ENCODE measurements at places on chromosomes 5 and 9.

GRCh38 chr9:36214571-36214970, 23.9 kb downstream of the CLTA start:
- DNase-seq: no peak

GRCh38 chr5:145014109-145014508, 821.0 kb downstream of the PRELID2 start:
- DNase-seq: no peak

- no peak for DNase-seq
These were observed 438.3 kb downstream of the TAF11L14 start for GRCh38 chr5:18072600-18072999.

DNA sequence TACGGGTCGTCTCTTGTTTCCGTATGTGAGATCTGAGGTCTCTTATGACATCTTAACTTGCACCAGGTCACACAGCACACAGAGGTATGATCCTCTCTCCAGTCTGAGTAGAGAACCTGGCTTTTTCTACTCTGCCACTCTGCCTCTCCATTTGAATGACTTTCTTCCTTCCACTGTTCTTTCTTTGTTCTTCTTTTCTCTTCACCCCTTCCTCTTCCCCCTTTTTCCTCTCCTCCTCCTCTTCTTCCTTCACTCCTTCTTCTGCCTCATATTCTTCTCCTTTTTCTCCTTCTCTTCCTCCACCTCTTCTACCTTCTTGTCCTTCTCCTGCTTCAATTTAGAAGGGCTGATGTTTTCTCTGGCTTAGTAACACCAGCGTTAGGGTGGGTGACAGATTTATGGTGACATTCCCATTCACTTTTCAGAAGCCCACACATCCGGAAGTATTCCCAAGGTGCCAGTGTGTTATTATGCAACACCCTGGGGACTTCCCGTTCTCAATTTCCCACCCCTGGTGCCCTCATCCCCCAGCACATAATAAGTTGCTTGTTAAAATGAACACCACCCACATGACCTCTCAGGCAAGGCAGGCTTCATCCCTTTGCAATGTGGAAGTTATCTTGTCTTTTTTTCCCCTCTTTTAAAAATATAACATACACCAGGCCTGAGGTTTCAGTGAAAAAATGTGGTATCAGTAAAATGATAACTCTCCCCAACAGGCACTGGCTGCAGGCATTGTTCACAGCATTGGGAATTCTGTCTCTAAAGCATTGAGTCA, 122.0 kb downstream of the PAPPA start:
- DNase-seq: no peak

- DNase-seq: no peak
These were observed 85.2 kb downstream of the PHF2 start for GRCh38 chr9:93661591-93661990.

DNA sequence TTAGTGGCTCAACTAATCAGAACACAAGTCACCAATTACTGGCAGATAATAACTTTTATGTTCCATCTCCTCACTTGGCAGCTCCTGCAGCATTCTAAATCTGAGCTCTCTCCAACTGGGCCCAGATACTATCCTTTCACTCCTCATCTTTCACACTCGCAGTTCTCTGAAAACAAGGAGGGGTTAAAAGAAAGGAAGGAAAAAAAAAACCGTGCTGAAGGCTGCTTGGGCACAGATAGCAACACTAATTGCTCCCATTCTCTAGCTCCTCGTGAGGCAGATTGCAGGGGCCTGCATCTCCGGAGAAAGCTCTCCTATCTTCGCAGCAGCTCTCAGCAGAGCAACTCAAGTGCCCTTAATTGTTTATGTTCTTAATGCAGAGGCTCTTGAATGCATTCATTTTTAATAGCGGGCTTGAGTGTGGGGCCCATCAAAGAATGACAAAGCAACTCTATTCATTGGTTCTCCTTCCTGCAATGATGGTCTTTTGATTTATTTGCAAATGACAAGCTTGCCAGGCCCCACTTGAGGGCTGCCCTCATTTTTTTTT, 23.9 kb downstream of the TLE1 start:
- no peak for DNase-seq

DNA sequence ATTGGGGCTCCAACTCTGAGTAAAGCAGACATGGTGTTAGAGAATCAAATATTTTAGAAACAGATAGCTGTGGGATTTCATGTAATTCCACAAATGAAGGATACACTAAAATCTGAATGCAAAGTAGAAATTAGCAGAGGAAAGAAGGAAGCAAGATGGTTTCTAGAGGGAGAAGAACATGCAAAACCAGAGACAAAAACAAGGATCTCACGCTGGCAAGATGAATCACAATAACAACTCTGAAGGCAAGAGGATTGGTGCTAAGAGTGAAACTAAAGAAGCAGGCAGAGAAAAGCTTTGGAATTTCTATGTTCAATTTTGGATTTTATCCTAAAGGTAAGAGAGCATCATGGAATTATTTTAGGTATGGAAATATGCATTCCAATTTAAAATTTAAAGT, 857.2 kb upstream of the COX7C start:
- DNase-seq: no peak

DNA sequence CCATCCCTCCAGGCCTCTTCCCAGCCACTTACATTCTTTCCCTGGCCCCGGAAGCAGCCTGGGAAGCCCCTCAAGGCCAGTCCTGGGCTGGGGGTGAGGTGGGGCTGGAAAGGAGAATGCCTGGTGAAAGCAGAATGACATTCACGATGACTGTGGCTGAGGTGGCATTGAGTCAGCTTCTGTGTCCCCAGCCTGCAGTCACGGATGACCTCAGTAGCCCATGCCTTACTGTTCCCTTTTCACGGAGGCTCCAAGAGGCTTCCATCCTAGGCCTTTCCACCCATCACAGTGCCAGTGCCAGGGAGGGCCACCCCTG, 2.7 kb downstream of the PRDM12 start:
- DNase-seq: no peak

DNA sequence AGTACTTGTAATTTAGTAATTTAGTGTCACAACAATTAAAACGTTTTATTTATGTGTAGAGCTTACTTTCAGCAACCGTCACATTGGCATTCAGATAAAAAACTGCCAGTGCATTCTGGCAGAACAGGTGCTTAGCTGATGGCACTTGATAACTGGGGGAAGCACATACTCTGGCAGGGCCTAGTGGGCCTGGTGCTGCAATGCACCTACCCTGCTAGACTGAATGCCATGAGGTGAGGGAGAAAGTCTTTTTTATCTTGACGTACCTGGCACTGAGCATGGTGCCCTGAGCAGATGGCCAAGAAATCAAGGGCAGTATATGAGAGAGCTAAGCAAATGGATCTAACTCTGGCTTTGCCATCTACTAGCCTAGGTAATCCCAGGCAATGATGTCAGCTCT, 280.6 kb upstream of the EFNA5 start:
- no peak for DNase-seq

All from T-helper 2 cell (primary cell).